ENCODE measurements at places on chromosomes 3 and 15.
A peak's percentile ranks its signal among the peaks of the same experiment; 100 is the strongest.

DNA sequence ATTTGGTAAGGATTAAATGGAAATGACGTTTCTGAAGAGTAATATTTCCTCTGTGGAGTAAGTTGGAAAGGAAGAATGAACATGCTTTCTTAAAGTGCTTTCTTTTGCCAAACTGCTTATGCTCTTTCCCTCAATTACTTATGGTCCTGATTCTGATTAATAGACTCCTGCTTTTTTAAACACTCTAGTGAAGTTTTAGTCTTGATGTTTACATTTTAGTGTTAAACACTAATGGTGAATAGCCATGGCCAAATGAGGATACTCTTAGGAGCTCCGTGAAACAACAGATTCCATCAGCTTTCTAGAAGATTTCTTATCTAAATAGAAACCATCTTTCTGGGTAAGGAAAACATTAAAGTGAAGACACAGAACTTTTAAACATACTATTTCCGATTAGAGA is 117.6 kb downstream of the P3H2 start:
- DNase-seq = no peak

DNA sequence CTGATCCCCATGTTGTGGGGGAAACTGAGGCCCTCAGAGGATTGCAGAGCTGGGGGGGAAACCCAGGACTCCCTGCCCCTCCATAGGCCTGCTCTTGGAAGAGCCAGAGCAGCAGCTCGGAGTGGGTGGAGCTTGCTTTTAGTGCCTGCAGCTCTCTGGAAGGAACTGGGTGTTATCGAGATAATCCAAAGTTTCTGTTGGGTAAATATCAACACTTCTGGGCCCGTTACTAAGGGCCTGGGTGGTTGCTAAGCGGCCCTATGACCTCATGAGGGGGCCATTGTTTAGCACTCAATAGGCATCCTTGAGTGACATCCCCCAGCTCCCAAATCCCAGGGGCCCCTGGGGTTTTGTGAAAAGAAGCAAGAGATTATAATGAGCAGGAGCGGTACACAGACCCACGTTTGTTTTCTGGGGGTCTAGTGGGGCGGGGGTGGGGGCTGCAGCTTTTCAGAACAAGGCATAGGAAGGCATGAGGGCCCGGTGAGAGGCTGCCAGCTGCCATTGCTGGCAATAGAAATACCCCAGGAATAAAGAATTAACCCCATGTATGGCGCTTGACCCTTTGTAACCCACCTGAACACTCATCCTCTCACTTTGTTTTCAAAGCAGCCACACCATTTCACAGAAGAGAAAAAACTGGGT is 48.3 kb upstream of the ATP2B2 start:
- no peak for DNase-seq

DNA sequence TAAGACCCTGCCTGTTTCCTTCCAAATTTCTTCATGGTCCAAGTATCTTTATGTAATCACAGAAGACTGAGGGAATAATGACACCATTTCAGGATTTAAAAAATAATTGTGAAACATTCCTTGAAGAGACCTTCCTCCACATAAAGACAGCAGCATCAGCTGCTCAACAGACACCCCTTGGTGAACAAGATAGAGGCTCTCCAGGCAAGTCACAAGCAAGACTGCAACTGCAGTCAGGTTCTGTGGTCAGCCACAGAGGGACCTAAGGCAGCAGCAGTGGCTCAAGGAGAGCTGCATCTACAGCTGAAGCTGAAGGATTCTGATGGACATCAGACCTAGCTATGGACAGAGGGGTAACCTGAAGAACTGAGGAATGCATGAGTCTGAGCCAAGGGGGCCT is 97.2 kb upstream of the C3orf80 start:
- no peak for DNase-seq

DNA sequence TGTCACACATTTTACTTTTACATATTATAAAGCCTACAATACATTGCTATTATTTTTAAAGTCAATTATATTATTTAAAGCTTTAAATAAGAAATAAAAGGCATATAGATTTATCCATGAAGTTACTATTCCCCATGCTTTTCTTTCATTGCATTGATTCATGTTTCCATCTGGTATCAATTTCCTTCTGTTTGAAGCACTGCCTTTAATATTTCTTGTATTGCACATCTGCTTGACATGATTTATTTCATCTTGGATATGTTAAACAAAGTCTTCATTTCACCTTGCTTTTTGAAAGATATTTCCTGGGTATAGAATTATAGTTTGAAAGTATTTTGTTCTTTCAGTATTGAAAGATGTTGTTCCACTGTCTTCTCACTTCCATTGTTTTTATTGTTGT is 174.3 kb upstream of the MBNL1 start:
- DNase-seq = no peak

DNA sequence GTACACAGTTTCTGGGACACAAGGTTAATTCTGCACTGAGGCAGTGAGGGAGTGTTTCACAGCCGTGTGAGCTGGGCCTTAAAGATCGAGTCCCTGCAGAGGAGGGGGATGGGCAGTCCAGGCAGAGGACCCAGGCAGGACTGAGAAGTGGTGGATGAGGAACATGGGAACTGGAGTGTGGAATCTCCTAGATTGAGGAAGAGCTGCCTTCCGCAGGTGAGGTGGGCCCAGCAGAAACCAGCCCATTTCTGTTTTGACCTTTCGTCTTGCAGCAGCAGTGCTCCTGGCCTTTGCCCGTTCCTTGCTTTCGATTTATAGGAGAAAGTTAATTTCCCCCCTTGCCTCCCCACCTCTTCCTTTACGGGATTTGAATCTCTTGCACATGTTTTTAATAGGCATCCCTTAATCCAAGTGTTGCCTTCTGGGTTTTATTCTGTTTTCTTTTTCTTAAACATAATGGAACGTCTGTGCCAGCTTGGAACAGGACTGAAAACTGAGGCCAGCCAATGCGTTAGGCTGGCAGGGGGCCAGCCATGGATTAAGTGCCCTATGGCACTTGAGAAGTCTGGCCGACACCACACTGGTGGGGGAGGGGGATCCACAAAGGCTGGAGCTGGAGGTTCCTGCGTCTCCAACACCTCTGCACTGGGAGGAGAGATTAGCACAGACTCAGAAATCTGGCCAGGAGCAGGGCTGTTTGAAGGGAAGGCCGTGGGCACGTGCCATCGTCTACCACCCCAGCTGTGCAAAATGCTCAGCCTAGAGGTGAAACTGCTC is 78.1 kb downstream of the AAGAB start:
- DNase-seq = no peak

DNA sequence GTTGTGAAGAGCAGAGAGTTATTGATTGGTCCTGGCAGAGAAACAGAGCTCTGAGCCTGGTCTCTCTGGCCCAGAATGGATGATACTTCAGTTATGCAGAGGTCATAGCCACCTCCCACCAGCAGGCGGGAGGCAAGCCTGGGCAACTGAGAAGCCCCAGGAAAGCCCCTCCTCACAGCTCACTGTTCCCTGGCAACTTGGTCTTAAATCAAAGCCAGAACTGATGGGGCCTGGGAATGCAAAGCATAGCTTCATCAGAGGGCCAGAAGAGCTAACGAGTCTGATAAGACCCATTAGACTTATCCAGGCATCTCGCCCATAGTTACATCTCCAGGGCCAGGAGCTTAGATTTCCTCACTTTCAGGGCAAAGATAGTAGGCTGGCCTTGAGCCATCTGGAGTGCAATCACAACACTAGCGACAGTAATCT is 5.5 kb upstream of the COLQ start:
- peak; percentile 12 for DNase-seq

- DNase-seq = no peak
These were observed 7.3 kb upstream of the TM6SF1 start for GRCh38 chr15:83100097-83100646.

DNA sequence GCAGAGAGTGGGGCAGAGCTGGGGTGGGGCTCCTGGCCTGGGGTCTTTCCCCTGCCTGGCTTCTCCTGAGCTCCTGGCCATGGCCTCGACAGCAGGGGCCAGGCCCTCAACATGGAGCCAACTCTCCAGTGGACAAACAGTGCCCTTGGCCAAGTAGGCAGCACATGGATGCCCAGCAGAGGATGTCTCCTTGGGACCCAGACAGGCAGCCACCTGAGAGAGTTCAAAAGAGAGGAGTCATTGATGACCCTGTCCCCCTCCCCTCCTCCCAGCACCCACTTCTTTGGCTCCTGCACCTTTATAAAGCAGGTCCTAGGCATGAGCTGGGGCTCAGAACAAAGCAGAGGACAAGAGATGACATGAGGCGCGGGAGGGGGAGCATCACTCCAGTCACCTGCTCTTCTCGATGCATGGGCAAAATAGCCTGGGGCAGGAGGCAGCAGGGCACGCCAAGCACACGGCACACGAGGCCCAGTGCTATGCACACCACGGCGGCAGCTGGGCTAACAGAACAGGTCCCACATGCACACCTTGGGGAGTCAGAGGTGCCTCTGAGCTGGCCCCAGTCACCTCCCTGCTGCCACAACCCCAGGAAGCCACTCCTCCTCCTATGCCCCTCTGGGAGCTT is 27.4 kb downstream of the SHISA5 start:
- DNase-seq = no peak

DNA sequence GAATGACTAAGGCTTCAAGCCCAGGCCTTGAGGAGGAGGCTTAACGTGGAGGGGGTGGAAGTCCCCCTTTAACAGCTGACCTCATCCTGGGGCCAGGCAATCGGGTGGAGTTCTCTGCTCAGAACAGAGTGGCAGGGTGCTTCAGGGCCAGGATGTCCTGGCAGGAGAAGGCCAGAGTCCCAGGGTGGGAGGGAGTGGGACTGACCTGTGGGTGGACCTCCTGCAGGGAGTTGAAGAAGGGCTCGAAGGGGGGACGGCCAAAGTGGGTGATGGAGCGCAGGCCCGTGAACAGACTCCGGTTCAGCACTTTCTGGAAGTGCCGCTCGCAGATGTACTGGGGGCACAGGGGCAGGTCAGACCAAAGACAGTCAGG is 19.6 kb downstream of the DUOX2 start:
- no peak for DNase-seq

- DNase-seq = no peak
These were observed 1324.6 kb downstream of the NSUN3 start for GRCh38 chr3:95387242-95388021.

GRCh38 chr15:47331829-47332393 is 385.4 kb upstream of the SEMA6D start:
- DNase-seq = no peak

GRCh38 chr15:70086636-70087035 is 11.1 kb downstream of the TLE3 start:
- DNase-seq = no peak

DNA sequence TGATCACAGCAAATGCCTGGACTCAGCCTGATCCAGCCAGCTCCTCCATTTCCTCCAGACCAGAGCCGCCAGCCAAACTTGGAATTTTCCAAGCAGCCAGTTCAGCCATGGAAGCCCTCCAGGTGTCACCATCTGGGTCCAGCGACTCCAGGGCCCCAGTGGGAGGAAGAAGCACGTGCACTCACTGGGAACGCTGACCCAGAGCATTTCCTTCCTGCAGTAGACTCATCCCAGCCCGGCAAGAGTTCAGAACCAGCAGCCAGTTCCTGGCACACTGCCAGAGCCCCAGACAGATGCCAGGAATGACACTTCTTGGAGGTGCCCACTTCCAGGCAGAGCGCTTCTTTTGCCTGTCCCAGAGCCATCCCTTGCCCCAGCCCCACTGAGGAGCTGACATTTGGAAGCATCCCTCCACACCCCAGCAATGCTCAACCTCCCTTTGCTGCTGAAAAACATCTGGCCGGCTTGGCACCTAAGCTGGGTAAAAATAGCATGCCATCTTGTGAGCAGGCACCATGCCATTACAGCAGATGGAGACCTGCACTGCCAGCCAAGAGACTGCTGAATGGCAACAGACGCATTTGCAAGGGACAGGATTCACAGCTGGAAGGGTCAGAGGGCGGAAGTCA is 460.3 kb upstream of the PROK2 start:
- DNase-seq = no peak

- DNase-seq = no peak
These were observed 71.9 kb downstream of the PFN2 start for GRCh38 chr3:149898771-149899170.

GRCh38 chr3:70853161-70853944 is 540.9 kb upstream of the MDFIC2 start:
- no peak for DNase-seq

- no peak for DNase-seq
These were observed 954 bp upstream of the DGKG start for GRCh38 chr3:186362988-186363387.

DNA sequence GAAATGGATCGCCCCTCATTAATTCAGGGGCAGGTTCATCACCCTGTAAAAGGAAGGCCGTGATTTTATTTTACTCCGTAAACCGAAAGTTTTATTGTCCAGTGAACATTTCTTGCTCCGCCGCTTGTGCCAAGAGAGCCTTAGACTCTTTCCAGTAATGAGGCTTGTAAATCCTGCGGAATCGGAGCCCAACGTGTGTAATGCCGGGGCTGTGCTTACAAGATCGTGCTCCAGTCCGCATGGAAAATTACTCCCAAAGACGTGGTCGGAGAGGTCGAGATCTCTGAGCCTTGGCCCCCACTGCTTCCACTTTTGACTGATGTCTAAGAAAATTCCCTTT is 649 bp upstream of the PLOD2 start:
- DNase-seq = no peak

GRCh38 chr3:160806094-160806493 is 50.1 kb downstream of the PPM1L start:
- DNase-seq = no peak

GRCh38 chr15:63034578-63034977 is 8.0 kb upstream of the TPM1 start:
- no peak for DNase-seq

DNA sequence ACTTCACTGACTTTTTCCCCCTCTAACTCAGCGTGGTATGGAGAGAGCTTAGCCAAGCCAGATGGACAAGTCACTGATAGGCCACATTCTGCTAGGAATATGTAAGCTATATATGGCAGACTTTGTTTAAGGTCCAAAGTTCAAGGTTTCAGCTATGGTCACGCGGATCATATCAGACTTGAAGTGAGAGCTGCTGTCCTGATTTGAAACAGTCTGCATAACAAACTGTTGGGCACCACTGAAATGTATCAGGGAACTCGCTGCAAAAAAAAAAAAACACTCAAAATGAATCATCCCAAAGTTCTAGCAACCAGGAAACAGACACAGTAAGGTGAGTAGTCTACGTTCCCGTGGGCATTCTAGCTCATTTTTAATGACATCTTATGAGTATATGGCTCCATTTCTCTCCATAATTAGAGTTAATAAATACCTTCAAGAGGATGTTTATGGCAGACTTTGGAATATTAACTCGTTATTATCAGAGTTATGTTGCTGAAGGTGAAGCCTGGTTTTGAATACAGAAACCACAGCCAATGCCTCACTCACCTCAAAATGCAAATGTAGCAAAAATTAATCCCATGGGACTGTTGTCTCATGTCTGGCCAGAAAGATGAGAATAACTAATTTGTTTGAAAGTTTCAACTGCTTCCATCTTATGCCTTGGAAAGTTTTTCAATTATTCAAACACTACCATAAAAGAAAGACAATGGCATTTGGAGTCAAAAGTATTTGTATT is 12.3 kb downstream of the DPH3 start:
- no peak for DNase-seq

DNA sequence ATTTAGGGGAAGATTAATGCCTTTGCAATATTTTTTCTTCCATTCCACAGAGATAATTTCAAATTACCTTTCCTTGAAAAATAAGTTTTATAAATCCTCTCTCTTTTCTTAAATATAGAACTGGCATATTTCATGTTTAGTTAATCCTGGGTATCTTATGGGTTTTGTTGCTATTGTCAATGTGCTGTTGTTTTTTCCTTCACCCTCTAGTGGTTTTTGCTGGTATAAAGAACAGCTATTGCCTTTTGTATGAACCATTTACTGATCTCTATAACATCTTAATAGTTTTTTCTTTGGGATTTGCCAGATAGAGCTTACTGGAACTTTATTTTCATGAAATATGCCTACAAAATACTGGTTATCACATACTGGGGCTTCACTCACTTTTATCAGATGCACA is 359.6 kb upstream of the DPPA4 start:
- no peak for DNase-seq

- DNase-seq = no peak
These were observed 202.5 kb upstream of the CBLB start for GRCh38 chr3:106071306-106071705.
